ENCODE measurements at places on chromosomes 5 and 9.

DNA sequence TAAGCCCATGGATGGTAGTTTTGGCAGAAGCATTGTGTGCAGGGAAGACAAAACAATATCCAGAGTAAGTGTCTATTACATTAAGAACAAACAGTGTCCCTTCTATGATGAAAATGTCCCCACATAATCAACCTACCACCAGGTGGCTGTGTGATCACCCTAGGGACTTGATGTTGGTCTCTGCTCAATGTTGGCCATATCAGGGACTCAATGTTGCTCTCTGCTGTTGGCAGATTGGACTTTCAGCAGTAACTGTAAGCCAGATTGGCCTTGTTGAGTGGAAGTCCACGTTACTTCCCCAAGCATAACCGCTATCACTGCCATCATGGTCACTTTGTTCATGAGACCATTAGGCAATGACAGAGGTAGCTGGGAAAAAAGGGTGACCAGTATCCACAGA, 52.8 kb upstream of the PRSS3 start:
- no peak for DNase-seq

- no peak for DNase-seq
These were observed 321.0 kb upstream of the TLE4 start for GRCh38 chr9:79250806-79251205.

DNA sequence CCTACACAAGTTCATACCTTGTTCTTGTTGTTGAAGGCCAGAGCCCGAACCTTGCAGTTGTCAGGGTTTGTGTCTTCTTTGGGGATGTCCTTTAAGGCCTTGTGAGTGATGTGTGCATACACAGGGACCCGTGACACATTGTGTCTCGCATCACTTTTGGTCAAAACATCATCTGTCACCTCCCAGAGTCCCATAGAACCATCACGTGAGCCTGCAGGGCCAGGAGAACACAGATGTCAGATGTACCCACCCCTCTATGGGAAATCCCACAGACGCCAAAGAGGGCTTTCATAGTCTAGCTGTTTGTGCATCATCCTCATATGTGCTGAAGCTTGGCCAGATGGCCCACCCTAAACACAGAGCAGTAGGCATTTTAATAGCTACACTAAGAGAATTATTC, 28.2 kb downstream of the DCAF12 start:
- no peak for DNase-seq

GRCh38 chr5:169458221-169458620, 125.4 kb upstream of the SPDL1 start:
- DNase-seq = no peak

DNA sequence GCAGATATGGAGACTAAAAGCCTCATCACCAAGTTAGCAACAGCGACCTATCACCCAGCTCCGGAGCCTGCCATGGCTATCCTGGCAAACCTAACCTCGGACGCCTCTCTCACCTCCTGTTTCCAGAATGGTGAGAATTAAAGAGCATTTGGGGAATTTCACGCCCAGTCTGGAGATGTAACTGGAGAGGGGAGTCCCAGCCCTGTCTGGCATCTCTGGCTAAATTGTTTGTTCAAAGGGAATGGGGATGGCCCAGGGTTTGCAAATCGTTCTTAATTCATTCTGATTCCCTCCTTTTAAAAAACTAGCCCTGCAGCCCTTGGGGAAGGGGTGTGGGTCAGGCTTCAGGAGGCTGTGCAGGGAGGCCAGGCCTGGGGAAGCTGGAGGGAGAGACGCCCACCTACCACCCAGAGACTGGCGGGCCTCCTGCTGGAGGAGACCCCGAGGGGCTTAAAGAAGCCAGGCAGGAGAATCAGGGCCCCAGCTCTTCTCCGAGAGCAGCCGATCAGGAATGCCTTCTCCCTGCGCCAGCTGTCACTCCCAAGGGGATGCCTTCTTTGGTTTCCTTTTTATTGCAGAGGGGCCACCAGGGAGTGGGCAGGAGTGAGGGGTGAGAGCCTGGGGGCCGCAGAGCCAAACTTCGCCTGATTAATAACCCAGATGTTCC, 964 bp upstream of the COL5A1 start:
- no peak for DNase-seq

Measured in HFF-Myc (cell line).